ENCODE measurements at places on chromosomes 7 and 10.
A peak's percentile ranks its signal among the peaks of the same experiment; 100 is the strongest.

GRCh38 chr7:35257251-35258124 is 3.6 kb upstream of the TBX20 start:
- DNase-seq: no peak

DNA sequence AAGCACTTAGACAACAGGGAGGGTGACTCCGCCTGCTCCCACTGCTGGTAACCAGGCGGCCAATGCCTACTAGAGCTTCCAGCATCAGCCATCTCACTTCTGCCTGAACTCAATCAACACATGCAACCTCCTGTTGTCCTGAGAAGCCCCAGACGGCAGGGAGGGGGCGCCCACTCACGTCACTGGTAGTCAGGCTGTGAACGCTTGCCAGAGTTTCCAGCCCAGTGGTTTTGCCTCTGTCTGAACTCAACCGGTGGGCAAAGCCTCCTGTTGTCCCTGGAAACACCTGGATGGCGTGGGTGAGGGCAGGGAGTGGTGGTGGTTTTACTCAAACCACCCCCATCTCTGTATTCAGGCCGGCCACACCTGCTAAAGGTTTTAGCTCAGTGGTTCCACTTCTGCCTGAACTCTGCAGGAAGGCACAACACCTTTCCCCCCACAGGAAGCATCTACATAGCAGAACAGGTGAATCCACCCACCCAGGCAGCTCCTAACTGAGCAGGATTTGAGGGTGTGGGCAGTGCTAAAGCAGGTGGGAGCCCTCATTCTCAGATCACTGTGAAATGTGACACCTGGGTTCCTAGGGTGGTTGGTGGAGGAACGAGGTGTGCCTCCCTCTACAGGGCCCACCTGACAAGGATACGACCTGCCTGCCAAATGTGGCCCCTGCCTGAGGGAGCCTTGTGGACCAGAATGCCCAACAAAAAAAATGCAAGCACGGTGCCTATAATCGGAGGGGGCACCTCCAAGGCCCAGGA is 563.0 kb upstream of the SEMA3D start:
- DNase-seq: no peak

- DNase-seq: no peak
These were observed 3.7 kb upstream of the ZNF438 start for GRCh38 chr10:31035266-31035798.

DNA sequence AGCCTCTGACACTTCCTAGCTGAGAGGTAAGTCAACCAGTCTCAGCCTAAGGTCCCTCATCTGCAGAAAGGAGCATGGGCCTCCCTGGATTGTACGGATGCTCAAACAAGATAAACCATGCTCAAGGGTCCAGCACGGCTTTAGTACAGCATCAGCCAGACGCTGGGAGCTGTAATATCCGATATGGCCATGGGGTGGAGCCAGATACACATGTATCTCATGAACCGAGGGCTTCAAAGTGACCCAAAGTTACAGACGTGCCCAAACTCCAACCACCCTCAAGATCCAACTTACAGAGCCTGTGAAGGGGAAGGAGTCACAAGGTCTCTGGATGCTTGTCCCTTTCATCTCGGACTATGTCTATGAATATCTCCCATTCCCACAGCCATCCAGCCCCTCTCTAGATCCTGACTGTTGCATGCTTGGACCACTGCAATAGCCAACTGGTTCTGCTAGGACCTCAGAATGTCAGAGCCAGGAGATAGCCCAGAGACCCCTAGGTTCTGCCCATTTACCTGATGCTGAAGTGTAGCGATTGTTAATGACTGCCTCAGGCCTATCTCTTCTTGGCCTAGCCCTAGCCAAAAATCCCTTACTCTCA is 142.4 kb downstream of the SH3PXD2A start:
- peak; percentile 70 for DNase-seq

GRCh38 chr10:100371482-100372027 is 24.5 kb downstream of the SCD start:
- no peak for DNase-seq

DNA sequence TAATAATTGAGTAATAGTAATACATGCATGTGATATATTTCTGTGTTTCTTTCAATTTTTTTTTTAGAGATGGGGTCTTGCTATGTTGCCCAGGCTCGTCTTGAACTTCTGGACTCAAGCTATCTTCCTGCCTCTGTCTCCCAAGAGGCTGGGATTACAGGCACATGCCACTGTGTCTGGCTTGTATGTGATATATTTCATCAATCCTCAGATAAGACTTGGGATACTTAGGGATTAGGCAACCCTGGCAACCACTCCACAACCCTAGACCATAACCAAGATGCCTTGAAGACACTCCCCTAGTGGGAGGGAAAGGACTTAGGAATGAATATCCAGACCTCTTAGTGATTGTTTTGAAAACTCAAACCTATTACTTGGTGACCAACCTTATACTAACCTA is 154.8 kb downstream of the CCDC3 start:
- peak; percentile 7 for DNase-seq

DNA sequence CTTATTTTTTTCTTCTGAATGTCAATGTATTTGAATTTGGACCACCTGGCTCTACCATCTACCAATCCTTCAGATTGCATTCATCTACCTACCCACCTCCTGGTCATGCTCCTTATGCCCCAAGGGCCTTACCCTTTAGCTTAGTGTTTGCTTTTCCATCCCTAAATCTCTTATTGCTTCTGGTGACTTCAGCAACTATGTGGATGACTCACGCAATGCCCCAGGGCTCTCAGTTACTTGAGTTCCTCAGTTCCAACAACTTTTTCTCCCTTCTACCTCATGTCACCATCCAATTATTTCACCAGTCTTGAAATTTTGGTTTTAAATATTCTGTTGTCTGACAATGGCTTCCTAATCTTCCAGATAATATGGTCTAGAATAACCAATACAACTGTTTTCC is 118.9 kb downstream of the CFAP58 start:
- DNase-seq: peak; percentile 83

DNA sequence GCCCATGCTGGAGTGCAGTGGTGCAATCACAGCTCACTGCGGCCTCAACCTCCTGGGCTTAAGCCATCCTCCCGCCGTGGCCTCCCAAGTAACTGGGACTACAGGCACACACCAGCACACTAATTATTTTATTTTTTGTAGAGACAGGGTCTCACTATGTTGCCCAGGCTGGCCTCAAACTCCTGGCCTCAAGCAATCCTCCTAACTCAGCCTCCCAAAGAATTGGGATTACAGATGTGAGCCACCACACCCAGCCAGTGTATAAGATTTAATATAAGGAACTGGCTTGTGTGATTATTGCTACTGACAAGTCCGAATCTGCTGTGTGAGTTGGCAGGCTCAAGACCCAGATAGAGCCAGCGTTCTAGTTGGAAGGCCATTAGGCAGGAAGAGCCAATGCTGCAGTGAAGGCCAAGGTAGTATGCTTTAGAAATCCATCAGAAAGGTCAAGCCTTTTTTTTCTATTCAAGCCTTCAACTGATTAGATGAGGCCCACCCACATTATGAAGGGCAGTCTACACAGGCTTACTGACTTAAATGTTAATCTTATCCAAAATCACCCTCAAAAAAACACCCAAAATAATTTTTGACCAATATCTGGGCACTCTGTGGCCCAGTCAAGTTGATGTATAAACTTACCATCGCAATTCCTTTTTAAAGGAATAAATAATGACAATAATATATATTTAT is 19.4 kb downstream of the TRIM4 start:
- no peak for DNase-seq

DNA sequence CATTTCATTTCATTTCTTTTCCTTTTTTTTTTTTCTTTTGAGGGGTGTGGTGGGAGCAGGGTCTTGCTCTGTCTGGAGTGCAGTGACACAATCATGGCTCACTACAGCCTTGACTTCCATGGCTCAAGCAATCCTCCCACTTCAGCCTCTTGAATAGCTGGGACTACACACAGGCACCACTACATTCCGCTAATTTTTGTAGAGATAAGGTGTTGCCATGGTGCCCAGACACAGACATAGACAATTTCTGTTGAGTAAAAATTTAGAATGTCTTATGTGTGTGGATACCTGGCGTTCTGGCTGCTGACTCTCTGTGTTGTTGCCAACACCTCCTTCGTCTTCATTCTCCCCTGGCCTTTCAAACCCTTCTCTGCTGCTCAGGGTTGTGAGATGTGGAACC is 54.0 kb upstream of the PRSS58 start:
- no peak for DNase-seq

DNA sequence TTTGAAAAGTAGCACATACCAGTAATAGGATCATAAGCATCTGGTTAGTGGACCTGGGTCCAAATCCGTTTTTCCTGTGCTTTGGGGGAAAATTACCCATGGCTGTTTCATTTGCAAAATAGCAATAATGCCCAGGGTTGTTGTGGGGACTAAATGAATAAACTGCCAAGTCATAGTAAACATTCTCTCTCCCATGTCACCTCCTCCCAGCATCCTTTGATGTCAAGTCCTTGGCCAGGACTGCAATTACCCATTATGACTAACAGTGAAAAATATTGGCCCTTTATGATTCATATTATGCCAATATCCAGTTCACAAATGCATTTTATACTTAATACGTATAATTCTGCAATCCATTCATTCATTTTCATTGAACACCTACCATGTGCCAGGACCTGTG is 23.0 kb downstream of the TOMM7 start:
- no peak for DNase-seq

- DNase-seq: peak; percentile 69
These were observed at the start of gene CCDC136 for GRCh38 chr7:128791121-128791971. TSS of gene CCDC136 (plus strand) at chr7:128791968. CDS start at chr7:128792412, 444 bp downstream.

DNA sequence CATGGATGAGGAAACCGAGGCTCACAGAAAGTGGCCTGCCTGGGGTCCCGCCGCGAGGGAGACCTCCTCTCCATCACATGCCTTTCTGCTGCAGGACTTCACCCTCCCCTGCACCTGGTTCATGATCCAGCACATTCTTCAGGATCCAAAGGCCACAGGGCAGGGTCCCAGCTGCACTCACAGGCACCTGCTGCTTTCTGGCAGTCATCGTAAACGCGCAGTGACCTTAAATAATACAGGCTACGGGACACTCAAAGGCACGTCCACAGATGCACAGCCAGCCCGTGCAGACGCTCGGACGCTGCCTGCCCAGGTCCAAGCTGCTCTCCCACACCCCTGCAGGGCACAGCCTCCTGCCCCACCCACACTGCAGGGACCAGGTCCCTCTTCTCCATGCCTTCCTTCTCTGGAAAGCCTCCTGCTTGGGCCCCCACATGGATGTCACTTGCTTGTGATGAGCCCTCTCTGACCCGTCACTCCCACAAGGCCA is 49.9 kb downstream of the CALML3 start:
- DNase-seq: no peak

DNA sequence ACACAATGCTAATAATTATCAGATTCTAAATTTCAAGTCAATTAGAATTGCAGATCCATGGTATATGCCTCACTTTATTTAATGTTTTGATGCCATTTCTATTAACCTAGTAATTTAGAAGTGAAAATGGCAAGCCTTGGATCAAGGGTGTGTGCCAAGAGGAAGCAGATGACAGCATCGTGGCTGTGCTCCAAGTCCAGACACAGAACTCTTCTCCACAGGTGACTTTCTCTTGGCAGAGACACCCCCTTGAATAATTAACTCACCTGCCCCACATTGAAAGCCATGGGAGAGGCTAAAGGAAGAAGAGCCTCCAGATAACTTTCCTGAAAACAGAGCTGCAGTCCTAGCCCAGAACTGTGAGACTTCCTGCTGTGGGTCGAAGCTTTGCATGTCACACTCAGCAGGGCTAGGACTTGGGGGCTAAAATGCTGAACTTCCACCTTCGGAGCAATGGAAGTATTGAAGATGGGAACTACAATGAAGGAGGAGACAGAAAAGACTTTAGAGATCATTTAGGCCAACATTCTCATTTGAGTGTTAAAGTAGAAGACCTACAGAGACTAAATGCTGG is 996 bp upstream of the C10orf90 start:
- DNase-seq: no peak

DNA sequence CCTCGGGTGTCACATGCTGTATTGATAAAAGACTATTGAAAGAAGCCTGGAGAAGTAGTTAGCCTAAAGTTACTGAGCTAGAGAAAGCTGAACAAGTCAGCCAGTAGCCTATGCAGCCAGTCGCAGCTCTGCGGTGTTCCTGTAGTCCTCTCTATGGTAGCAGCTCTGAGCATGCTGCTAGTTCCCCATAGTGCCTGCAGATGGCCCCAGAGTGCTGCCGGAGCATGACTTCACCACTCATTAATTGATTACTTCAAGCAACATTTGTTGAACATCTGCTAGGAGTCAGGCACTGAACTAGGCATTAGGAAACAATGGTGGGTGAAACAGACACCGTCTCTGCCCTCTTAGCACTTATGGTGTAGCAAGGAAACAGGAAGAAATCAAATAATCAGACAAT is 422.7 kb downstream of the SORCS3 start:
- DNase-seq: peak; percentile 16

- DNase-seq: peak; percentile 24
These were observed 409.5 kb downstream of the SUGCT start for GRCh38 chr7:40544221-40544723.

DNA sequence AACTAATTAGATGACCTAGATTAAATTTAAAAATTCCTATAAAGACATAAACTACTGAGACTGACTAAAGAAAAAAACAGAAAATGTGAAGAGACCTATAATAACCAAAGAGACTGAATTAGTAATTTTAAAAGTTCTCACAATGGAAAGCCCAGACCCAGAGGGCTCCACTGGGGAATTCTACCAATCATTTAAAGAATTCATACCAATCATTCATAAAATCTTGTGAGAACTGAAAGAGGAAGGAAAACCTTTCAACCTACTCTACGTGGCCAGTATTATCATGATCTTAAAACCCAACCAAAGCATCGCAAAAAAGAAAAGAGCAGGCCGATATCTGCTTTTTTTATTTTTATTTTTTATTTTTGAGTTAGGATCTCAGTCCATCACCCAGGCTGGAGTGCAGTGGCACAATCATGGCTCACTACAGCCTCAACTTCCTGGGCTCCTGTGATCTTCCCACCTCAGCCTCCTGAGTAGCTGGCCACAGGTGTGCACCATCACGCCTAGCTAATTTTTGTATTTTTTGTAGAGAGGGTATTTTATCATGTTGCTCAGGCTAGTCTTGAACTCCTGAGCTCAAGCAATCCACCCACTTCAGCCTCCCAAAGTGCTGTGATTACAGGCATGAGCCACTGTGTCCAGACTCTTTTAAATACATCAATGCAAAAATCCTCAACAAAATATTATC is 48.6 kb downstream of the DGKI start:
- DNase-seq: no peak

DNA sequence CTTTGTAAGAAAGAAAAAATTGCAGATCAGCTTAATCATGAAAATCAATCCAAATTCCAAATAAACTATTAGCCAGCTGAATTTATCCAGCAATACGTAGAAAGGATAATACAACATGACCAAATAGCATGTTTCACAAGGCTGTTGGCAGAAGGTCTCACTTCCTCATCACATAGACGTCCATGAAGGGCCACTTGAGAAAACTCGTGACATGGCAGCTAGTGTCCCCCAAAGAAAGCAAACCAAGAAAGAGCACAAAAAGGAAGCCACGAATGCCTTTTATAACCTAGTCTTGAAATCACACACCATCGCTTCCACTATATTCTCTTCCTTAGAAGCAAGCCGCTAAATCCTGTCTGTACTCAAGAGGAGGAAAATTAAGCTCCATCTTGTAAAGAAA is 105.6 kb upstream of the NRBF2 start:
- DNase-seq: no peak

Data from fibroblast of skin of back (primary cell).